ENCODE measurements at places on chromosomes 16 and 17.

- no peak for DNase-seq
Observed at GRCh38 chr17:79781736-79782575, 4.0 kb downstream of the CBX2 start.

GRCh38 chr17:74748279-74748528, 224 bp upstream of the NHERF1 start:
- no peak for DNase-seq

GRCh38 chr16:77637940-77638339, 84.4 kb upstream of the NUDT7 start:
- DNase-seq: no peak

DNA sequence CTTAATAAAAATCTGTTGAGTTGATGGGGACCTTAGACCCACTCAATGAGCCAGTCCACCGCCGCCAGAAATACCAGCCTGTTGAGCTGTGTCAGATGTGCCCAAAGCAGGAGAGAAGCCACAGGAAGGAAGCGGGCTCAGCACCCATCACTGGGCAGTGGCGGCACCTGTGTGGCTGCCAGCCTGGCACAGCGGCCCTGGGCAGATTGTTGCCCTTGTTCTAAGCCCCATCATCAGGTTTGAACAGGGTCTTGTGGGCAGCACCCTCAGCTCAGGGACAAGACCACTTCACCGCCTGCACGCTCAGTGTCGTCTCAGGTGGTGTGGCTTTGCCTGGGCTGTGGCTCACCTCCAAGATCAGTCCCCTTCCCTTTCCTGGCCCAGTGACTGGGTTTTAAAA, 9.3 kb downstream of the ENDOV start:
- DNase-seq: no peak

DNA sequence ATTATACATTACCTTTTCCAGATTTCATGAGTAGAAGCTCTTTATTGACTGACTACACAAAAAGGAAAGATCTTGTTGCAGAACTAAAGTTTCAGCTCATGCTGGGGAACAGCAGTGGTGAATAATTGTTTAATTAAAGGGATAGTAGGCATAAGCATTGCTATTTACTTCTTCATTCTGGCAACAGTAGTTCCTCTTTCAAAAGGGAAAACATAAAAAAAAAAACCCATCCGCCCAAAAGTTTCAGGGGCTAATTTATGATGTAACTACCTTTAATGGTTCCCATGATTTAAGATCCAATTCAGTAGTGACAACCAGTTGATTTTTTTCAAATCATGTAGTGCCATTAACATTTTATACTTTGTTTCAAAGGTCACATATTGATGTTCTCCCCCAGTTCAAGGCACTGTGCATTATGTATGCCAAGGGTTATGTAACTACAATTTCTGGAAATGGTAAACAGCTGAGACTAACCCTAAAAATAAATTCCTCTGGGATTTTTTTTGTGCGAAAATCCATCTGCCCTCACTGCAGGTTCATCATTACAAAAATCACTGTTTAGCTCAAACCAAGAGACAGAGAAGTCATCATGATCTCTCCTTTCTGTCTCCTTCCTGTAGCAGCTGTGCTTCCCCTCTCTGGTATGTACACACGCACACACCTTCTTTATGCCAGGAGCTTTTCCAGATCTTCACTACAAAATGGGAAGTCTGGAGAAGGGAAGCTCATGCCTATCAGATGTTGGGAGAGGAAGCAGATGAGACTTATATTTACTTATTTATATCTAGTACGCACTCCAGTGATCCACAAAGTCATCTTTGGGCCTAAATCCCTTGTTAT, 2.2 kb upstream of the PHLPP2 start:
- no peak for DNase-seq

DNA sequence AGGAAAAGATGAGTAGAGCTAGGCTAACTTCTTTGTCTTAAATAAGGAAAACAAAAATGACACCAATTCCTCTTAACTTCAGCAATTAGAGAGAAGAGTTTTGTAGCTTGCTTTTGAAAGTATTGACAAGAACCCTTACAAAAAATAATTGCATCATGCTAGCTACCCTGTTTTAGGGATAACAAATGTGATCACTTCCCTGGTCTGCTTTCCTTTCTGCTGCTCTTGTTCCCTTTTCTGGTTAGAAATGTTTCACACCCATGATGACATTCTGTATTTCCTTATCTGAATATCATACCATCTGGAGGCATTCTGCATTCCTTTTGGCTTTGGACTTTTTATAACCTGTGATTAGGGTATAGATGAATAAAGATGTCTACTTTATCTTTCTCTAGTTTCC, 9.9 kb upstream of the SMIM36 start:
- DNase-seq: no peak

DNA sequence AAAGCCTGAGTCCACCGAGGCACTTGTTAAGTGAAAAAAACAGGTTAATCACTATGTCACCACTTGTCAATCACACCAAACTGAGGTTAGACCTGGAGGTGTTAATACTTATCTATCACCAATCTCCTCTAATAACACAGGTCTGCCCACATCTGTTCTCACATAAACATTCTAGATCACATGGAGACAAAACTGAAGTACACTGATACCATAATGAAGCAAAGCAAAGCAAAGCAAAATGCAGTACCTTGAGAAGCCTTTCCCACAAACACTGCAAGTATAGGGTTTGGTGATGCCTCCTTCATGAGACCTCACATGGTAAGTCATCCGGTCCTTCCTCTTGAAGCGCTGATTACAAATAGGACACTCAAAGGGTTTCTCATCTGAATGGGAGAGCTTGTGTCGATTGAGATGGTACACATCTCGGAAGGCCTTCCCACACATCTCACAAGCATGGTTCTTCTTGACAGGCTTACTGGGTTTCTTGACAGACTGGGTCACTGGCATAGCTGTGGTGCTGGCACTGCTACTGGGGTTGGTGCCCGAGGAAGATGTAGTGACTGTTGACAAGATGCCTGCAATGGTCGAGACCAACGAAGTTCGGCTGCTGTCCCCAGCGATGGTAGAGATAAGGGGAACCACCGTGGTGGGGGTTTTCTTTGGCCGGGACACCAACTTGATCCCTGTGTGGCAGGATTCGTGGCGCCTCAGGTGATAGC, 5.4 kb downstream of the VEZF1 start:
- no peak for DNase-seq

DNA sequence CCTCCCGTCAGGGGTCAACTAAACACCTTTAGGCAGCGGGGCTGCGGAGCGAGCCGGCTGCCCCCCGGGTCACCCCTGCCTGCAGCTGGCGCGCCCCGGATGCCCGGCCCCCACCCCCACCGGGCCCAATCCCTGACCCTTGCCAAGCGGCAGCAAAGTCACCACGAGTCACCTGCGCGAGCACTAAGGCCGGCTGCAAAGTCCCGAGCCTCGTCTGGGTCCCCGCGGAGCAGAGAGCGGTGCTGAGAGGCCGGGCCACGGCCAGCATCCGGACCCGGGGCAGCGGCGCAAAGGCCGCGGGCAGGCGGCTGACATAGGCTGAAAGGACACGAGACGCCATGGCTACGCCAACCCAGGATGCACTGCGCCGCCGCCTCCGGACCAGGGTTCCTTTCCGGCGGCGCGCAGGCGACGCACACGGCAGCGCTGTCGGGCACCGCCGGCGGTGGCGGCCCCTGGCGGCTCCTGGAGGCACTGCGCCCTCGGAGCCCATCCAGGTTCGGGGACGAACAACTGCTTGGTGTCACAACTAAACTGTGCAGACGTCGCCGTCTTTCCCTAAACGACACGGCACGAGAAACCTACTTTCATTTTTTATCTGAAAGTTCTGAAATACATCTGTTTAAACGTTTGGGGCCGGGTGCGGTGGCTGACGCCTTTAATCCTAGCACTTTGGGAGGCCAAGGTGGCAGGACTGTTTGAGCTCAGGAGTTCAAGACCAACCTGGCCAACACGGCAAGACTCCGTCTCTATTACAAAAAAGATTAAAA, at the start of gene NDUFAB1:
Gene NDUFAB1 (minus strand): TSS at position 366 of the 770 bp plus-strand sequence. CDS start 26 bp downstream, at position 340.
- DNase-seq: peak; percentile 91

GRCh38 chr17:17127730-17128291, 78.3 kb downstream of the PLD6 start:
- no peak for DNase-seq

DNA sequence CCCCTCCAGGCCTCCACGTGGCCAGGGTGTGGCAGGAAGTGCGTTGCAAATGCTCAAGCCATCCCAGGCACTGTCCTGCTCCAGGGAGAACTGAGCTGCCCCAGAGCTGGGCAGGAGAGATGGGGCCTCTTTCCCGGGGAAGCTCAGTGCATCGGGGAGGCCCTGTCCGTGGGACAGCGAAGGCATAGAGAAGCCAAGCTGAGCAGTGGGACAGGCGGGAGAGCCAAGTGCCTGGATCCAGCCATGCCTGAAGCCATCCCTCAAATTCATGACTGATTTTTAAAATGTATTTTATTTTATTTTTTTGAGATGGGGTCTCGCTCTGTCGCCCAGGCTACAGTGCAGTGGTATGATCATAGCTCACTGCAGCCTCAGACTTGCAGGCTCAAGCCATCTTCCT, 25.4 kb upstream of the SSTR5 start:
- DNase-seq: no peak

GRCh38 chr16:26195225-26195624, 503.5 kb downstream of the HS3ST4 start:
- no peak for DNase-seq

- DNase-seq: peak; percentile 54
Observed at GRCh38 chr16:11669380-11670146, 1.3 kb downstream of the SNN start.

GRCh38 chr16:81645925-81646324, 133.2 kb upstream of the PLCG2 start:
- DNase-seq: no peak

DNA sequence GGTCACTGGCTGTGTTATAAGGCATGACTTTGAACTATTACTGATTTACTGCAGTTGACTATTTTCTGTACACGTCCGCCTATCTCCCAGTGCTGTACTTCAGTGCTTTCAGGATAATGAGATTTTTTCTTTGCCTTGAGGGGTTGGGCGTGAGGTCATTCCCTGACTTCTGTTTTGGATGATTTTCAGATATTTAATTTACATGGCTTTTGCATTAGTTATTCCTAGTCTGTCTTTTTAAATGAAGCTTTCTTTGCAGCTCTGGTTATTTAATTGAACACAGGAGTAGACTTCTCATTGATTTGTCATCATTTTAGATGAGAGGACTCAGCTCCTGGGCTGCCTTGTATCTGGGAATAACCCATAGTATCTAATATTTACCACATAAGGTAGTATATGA, 23.7 kb downstream of the WIPF2 start:
- DNase-seq: no peak

GRCh38 chr16:1909561-1910231, 8.5 kb downstream of the HS3ST6 start:
- no peak for DNase-seq

DNA sequence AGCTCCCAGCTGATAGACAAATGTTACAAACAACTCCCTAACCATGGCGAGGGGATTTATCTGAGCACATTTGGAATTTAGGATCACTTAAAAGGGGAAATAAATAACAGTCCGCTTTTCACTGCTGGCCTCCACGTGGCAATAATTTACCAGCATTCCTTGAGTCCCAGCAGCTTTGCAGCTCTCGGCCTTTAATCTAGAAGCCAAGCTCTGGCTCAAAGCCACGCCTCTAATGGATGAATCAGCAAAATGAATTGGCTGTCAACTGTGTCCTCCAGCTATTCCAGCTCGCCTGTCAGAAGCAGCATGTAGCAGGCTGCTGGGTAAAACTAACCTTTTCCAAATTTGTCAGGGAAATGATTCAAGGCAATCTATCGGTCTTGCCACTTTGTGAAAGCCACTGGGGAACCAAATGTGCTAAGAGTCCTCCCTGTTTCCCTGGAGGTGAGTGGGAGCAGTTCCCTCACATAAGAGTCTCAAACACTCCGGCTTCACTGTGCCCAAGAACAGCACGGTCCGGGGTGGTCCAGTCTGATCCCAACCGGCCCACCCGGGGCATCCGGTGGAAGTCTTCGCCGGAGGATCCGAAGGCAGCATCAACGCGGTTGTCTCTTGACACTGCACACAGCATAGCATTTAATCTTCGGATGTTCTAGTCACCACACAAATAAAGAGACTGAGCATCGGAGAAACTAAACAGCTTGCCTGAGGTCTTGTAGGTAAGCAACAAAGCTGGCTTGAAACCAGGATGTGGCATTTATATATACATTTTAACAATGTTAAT, 143.3 kb downstream of the PARN start:
- DNase-seq: peak; percentile 92

GRCh38 chr16:89315791-89316581, 98.5 kb downstream of the ZNF778 start:
- peak; percentile 86 for DNase-seq

GRCh38 chr16:54176376-54176901, 110.1 kb downstream of the IRX3 start:
- DNase-seq: no peak

GRCh38 chr17:63423251-63423950, 22.7 kb downstream of the CYB561 start:
- DNase-seq: no peak

DNA sequence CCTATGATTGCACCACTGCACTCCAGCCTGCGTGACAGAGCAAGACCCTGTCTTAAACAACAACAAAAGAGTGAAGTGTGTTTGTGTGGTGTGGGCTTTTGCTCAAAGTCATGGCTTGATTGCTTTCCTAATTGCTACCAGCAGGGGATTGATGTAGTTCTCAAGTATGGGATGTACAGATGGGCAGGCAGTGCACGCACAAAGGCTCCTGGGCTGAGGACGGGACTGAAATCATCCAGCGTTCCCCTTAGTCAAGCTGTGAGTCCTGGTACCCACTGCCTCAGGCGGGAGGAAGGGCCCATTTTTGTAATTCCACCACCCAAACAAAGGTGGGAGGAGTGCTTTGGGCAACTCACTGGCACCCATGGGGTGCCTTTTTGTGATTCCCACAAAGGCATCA, 47.3 kb downstream of the GDE1 start:
- DNase-seq: no peak

DNA sequence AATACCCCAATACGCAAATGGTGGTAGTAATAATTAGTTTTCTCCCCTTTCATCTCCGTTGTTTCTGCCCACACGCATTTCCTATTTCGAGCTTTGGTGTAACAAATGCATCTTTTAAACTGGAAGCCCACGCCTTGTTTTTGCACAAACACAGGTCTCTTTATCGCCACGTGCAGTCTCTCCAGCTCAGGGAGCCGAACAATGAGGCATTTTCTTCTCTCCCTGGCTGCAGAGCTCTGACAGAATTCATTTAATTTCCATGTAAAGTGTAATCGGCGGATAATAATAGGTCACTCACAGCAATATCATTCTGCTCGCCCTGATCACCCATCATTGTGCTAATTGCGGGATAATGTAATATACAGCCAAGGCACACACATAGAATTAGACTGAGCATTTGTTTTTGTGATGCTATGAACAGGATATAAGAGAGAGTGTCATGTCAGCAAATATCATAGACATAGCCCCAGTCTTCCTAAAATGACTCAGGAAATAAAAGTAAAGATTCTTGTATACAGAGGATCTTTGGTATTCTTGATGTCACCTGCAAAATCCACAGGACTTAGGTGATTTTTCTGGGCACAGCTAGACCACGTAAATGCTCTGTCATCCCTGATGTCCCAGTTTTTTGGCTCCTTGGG, 452.6 kb upstream of the CDH11 start:
- no peak for DNase-seq

GRCh38 chr17:50021681-50022370, 26.8 kb upstream of the DLX3 start:
- no peak for DNase-seq
